ENCODE measurements at places on chromosomes 7 and 10. TPM values are rescaled to one million over a fixed set of nuclear protein-coding genes. Genes with fewer than 3 reads are reported as not detected.

DNA sequence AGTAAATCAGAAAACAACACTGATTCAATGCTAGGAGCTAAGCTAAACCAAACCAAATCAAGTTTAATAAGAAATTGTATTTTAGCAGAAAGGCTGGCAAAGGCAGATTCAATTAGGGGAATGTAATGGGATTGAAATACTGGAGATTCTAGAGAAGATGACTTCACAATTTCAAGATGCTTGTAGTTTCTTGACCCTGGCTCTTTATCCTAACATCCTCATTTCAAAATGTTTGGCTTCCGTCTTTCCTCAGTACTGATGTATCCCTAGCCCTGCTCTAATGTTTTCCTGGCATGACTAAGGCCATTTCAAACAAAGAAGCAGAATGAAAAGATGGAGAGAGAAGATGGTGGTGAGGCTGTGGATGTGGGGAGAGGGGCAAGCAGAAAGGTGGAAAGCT is 2.7 kb upstream of the JCAD start:
- H3K27me3 ChIP-seq: peaks cover 51% of the 10 kb centered on the region
- no peak overlapping the region for H3K27ac ChIP-seq
- no peaks in the 10 kb centered on the region for H3K36me3 ChIP-seq
- H3K4me3 ChIP-seq: no peak overlapping the region

Gene EGR2
- 46.0 TPM for total RNA-seq

Gene ATP6V0A4
- total RNA-seq: 0.32 TPM

DNA sequence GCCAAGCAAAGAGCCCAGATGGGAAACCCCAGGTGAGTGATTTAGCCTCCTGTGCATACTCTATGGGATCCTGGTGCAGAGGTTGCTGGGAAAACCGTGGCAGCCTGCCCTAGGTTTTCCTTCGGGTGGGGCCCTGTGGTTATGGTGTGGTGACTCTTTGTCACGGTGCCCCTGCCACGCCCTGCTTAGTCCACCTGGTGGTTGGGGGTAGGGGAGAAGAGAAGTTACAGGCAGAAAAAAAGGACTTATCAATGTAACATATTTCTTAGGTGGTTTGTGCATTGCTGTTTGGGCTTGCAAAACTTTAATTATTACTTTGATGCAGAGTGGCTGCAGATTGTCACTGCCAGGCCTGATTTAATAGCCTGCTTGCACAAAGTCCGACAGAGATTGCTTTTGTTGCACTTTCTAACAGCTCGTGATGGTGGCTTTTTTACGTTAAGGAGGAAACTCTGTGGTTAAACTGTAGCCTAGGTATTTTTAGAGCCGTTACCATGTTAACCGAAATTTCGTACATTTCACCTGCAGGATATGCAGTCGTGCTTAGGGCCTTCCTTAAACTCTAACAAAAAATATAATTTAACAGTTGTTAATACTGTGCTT is 197.4 kb downstream of the RNLS start:
- DNase-seq: peak; percentile 67
- no peaks in the 10 kb centered on the region for H3K27me3 ChIP-seq
- H3K4me1 ChIP-seq: peaks cover 9% of the 10 kb centered on the region
- no peaks in the 10 kb centered on the region for H3K36me3 ChIP-seq
- H3K4me3 ChIP-seq: peak overlapping the region; percentile 33
- H3K27ac ChIP-seq: peak overlapping the region; percentile 52

Gene PLXNA4
- 0.09 TPM for total RNA-seq

DNA sequence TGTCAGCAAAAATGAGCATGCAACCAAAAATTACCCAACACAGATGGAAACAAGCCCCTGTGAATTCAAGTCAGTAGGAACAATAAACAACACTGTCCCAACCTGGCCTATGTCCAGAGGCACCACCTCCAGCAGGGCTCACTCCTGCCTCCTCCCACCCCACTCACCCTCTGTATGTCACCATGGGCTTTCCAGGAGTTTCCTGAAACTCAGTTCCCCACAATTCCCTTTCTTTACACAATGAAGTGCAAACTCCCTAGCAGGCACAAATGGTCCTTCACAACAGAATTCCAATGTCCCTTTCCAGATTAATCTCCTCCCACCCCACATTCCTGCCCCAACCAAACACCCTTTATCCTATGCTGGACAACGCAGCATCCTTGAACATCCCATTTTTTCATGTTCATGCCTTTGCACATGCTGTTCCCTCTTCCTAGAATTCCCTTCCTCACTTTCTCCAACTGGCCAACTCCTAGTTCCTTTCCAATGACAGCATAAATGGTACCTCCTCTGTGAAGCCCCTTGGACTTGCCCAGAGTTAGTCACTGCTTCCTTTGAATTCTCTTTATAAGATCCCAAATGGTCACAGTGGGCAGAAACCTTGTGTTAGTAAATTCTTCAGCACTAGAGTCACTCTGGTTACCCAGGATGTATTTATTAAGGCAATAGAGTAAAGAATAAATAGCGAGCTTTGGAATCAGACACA is 157.5 kb downstream of the SLIT1 start:
- no peak overlapping the region for H3K27ac ChIP-seq
- no peaks in the 10 kb centered on the region for H3K36me3 ChIP-seq
- no peaks in the 10 kb centered on the region for H3K4me1 ChIP-seq
- no peaks in the 10 kb centered on the region for H3K27me3 ChIP-seq

Gene GBX1
- total RNA-seq: not detected

- no peaks in the 10 kb centered on the region for H3K27me3 ChIP-seq
- DNase-seq: no peak
- H3K36me3 ChIP-seq: no peaks in the 10 kb centered on the region
- no peak overlapping the region for H3K27ac ChIP-seq
- no peaks in the 10 kb centered on the region for H3K4me1 ChIP-seq
- no peak overlapping the region for H3K4me3 ChIP-seq
These were observed 576.6 kb upstream of the C7orf33 start for GRCh38 chr7:148014001-148014400.
